Activated CD4-positive, alpha-beta T cell treated with anti-CD3 and anti-CD28 coated beads, Interleukin-2, amount 10 ng/mL, durations not matched to agents 7 days and 5 days (primary cell): ENCODE measurements at places on chromosomes 3 and 15. TPM values are rescaled to one million over a fixed set of nuclear protein-coding genes. Genes with fewer than 3 reads are reported as not detected.
A peak's percentile ranks its signal among the peaks of the same experiment; 100 is the strongest.

DNA sequence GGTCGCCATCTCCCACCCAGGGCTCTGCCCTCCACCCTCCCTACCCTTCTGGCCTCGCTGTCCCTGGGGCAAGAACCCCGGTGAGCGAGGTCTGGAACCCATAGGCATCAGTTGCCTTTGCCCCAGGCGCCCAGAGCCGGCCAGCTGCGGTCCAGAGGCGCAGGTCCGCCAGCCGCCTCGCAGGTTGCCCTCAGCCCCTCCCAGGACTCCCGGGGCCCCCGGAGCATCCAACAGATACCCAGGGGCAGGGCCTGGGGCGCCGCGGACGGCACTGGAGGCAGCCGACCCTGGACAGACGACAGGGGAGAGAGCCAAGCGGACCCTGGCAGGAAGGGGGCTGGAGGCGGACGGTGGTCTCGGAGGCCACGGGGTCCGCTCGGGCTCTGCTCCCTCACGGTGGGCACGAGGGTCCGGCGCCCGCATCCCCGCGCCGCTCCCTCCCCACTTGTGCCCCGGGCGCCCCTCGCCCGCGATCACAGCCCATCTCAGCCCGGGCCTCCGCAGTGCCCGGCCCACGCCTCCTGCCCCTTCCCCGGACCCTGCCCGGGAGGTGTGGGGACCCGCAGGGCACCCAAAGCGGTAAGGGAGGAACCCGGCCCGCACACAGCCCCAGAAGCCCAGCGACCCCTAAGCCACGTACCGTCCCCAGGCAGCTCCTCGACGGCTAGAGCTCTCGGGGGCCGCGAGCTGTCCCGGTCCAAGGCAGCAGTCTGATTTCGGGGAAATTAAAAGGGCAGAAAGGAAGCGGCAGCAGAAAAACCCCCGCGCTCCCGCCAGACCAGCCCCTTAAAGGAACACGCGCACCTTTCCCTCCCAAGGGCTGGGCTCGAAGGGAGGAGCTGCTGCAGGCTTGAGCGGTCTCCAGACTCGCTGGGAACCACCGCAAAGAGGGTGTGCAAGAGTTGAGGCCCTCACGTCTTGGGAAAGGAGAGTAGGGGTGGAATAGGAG, at the start of gene HAPLN3:
Gene HAPLN3, minus strand, starts transcription at position 726 of the 949 bp plus-strand sequence. CDS start 8,246 bp downstream, outside the sequence.
- peak within 1 kb of the TSS; percentile 86 for H3K4me3 ChIP-seq
- peaks cover 34% of the 10 kb centered on the region for H3K4me1 ChIP-seq
- peaks cover 3% of the 10 kb centered on the region for H3K36me3 ChIP-seq
- DNase-seq: peak; percentile 68
- no peaks in the 10 kb centered on the region for H3K27me3 ChIP-seq

GRCh38 chr15:100841426-100841825, 38.2 kb upstream of the ALDH1A3 start:
- no peak overlapping the region for H3K4me3 ChIP-seq
- no peaks in the 10 kb centered on the region for H3K36me3 ChIP-seq
- no peaks in the 10 kb centered on the region for H3K4me1 ChIP-seq
- H3K27ac ChIP-seq: no peak overlapping the region

GRCh38 chr3:60916546-60916945, 334.7 kb downstream of the FHIT start:
- no peaks in the 10 kb centered on the region for H3K4me1 ChIP-seq
- no peak overlapping the region for H3K4me3 ChIP-seq
- H3K27ac ChIP-seq: no peak overlapping the region
- no peaks in the 10 kb centered on the region for H3K27me3 ChIP-seq
- no peak for DNase-seq
- no peaks in the 10 kb centered on the region for H3K36me3 ChIP-seq

DNA sequence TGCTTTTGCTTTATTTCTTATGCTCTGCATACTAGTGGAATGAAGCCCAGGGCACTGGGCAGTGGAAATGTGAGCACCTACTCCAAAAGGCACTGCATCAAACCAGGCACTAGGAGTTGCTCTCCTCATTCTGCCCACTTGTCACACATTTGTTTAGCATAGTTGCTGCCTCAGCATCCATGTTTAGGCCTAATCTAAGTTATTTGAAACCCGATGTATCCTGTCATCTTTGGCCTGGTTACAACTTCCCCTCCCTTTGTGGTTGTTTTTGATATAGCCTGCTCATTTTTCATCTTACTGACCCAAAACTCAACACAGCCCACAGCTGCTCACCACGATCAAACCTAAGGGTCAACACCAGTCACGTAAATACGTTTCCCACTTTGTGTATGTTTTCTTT, 82.2 kb upstream of the SELENOK start:
- no peak for DNase-seq
- H3K27me3 ChIP-seq: peaks cover 2% of the 10 kb centered on the region
- no peak overlapping the region for H3K4me3 ChIP-seq
- no peaks in the 10 kb centered on the region for H3K4me1 ChIP-seq
- no peak overlapping the region for H3K27ac ChIP-seq

GRCh38 chr3:62582495-62583172, 209.3 kb upstream of the FEZF2 start:
- H3K27me3 ChIP-seq: no peaks in the 10 kb centered on the region
- no peak overlapping the region for H3K4me3 ChIP-seq
- no peak overlapping the region for H3K27ac ChIP-seq
- H3K36me3 ChIP-seq: no peaks in the 10 kb centered on the region

DNA sequence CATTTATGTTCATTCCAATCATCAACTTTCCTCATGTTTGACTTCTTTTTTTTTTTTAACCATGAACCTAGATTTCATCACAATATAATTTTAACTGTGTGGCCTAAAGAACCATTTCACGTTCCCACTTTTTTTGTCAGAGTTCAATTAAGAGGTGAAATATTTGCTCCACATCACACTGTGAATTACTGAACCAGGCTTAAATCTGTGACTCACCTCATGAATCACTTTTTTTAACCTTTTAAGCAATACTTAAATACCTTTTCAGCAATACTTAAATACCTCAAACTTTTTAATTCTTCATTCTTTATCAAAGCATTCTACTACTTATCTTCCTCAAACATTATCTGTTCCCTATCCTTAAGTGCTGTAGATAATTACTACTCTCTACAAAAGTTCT, 137.6 kb downstream of the SI start:
- no peaks in the 10 kb centered on the region for H3K36me3 ChIP-seq
- no peak overlapping the region for H3K27ac ChIP-seq
- H3K27me3 ChIP-seq: no peaks in the 10 kb centered on the region
- DNase-seq: no peak
- no peaks in the 10 kb centered on the region for H3K4me1 ChIP-seq

DNA sequence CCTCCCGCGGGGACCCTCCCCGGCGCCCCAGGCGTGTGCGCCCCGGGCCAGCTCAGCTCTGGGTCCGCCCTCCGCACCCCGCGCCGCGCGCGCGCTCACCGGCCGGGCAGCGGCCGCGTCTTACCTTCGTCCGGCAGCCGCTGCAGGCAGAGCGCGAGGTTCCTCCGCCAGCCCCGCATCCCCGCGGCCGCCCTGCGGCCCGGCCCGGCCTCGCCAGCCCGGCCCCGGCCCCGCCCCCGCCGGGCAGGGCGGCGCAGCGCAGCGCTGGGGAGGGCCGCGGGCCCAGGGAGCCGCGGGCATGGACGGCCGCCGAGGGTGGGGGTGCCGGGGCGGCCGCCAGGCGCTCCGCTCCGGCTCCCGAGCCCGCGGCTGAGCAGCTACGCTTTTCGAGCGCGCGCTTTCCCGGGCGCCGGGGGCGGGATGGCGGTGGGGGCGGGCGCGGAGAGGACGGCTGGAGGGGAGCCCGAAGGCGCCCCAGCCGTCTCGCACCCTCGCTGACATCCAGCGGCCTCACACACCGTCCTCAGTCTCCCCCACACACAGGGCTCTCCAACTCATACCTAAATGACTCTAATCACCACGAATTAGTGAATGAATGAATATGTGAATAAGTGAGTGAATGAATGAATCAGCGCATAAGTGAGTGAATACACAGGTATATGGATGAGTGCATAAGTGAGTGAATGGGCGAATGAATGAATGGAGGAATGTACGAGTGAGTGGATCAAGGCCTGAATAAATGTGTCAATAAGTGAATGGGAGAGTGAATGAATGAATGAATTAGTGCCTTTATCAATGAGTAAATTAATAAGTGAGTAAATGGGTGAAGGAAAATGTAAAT, 48.5 kb upstream of the CCDC174 start:
- DNase-seq: no peak
- H3K4me3 ChIP-seq: no peak overlapping the region
- no peak overlapping the region for H3K27ac ChIP-seq
- H3K4me1 ChIP-seq: peaks cover 11% of the 10 kb centered on the region
- H3K27me3 ChIP-seq: peaks cover 61% of the 10 kb centered on the region
- peaks cover 3% of the 10 kb centered on the region for H3K36me3 ChIP-seq

DNA sequence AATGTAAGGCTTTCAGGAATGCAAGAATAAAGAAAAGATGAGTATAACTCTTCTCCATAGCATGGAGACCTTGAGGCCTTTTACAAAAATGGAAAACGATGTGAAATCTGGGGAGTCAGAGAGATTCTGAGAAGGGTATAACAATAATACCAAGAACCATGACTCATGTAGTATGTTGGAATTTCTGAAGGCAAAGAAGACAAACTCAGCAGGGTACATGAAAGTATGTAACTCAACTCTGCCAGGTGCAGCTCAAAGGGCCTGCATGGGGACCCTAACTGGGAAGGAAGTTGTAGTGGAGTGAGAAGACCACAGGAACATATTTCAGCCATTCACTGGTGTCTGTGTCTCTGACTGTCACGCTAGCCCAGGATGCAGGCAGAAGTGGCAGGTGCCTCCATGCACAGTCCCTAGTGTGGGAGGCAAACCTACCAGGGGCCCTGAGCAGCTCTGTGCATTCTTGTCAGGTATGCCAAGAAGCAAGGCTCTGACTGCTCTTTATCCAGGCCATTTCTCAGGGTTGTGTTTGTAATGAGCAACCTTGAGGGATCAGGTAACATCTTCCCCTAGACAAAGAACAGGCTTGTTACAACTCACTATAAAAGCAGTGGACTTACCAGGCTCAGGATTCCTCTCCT, 57.2 kb downstream of the GPR156 start:
- no peaks in the 10 kb centered on the region for H3K4me1 ChIP-seq
- peaks cover 2% of the 10 kb centered on the region for H3K27me3 ChIP-seq
- H3K27ac ChIP-seq: no peak overlapping the region
- no peak overlapping the region for H3K4me3 ChIP-seq
- DNase-seq: no peak

DNA sequence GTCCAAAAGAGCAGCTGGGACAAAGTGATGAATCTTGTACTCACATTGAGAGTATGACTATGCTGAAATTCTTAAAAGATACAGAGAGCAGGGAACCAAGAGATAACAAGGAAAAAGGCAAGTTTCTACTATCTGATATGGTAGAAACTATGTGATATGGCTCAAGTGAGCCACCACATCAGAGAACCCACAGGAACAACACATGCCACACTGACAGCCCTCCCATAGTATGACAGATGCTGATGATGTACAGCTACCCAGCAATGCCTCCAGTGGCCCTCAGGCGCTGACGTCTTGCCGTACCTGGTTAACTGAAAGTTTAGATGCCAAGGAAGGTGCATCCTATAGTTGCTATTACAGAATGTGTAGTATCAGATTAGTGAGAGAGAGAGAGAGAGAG, 42.4 kb downstream of the CHAC1 start:
- peak overlapping the region; percentile 7 for H3K27ac ChIP-seq
- no peak for DNase-seq
- no peaks in the 10 kb centered on the region for H3K27me3 ChIP-seq
- peaks cover 13% of the 10 kb centered on the region for H3K4me1 ChIP-seq

DNA sequence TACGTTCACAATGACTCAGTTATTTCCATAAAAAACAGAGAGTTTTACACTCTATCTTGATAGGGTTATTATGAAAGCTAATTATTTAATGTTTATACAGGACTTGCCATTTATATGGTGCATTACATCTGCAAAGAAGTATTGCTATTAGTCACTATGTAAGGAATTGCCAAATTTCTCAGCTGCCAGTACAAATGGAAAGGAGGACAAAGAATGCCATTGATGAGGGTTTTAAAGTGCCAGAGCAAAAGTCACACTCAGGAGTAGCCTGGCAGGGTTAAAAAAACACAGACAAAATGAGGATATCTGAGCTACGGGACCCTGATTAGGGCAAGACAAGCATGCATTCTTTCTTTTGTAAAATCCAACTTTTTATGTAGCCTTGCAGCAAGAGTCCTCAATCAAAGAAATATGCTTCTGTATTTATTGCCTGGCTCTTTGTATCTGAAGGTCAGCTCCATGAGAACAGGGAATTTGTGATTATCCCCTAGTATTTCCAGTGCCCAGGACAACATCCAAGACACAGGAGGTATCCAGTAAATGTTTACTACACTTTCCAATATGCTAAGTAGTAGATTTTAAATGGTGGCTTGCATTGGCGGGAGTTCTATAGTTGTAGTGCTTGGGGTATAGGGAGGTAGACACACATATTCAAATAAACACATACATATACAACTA, 1013.6 kb downstream of the ROBO1 start:
- H3K27me3 ChIP-seq: no peaks in the 10 kb centered on the region
- no peaks in the 10 kb centered on the region for H3K36me3 ChIP-seq
- H3K4me3 ChIP-seq: no peak overlapping the region
- H3K4me1 ChIP-seq: no peaks in the 10 kb centered on the region
- no peak overlapping the region for H3K27ac ChIP-seq

DNA sequence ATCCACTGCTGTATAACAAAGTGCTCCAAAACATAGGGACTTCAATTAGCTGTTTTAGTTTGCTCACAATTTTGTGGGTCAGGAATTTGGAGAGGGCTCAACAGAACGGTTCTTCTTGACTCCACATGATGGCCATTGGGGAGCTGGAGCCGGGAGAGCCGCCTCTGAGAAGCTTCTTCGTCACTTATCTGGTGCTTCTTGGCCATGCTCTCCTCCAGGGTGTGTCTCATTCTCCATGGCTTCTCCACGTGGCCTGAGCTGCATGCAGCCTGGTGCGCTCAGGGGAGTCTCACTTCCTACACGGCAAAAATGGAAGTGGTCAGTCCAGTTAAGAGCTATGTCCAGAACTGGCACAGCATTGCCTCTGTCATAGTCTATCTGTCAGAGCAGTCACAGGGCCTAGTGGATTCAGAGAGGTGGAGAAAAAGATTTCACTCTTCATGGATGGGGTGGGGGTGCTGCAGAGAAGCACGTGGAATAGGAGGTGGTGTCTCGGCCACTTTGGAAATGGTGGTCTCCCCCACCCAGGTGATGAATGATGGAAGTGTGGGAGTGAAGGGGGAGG, 26.3 kb upstream of the PRR23E start:
- H3K27ac ChIP-seq: no peak overlapping the region
- H3K4me1 ChIP-seq: no peaks in the 10 kb centered on the region
- no peak overlapping the region for H3K4me3 ChIP-seq
- no peaks in the 10 kb centered on the region for H3K36me3 ChIP-seq
- H3K27me3 ChIP-seq: no peaks in the 10 kb centered on the region
- DNase-seq: no peak

DNA sequence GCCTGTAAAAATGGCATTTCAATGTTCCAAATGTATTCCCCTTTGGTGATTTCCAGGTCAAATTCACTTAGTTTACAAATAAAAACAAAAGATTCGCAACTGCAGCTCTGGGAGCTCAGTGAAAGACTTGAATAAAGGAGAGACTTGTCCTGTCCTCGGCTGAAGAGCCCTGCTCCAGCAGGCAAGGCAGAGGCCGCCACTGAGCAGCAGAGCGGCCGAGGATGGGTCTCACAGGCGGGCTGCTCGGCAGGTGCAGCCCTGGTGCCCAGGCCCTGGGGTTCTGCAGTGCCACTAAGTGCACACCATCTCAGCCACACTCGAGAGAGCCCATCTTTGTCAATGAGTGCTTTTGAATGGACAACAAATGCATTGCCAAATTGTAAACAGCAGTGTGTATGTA, 856.2 kb downstream of the AGBL1 start:
- no peak overlapping the region for H3K4me3 ChIP-seq
- no peak overlapping the region for H3K27ac ChIP-seq
- DNase-seq: no peak
- H3K36me3 ChIP-seq: no peaks in the 10 kb centered on the region
- no peaks in the 10 kb centered on the region for H3K4me1 ChIP-seq

The NTRK3 gene
- not detected for total RNA-seq

The KLHL40 gene
- total RNA-seq: not detected

The FETUB gene
- total RNA-seq: not detected
